ENCODE measurements at places on chromosomes 12 and 14.
A peak's percentile ranks its signal among the peaks of the same experiment; 100 is the strongest.

GRCh38 chr12:115308918-115309317 is 624.9 kb upstream of the TBX3 start:
- DNase-seq: no peak

DNA sequence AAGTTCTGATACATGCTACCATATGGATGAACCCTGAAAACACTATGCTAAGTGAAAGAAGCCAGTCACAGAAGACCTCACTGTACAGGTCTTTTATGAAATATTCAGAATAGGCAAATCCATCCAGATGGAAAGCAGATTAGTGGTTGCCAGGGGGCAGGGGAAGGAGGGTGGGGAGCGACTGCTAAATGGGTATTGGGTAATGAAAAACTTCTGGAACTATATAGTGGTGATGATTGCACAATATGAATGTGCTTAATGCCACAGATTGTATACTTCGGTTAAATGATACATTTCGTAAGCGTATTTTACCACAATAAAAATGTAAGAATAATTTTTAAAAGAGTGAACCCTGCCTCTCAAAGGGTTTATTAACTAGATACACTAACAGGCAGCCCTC is 11.8 kb upstream of the KSR2 start:
- no peak for DNase-seq

GRCh38 chr12:6644903-6645302 is 2.3 kb downstream of the ACRBP start:
- DNase-seq: no peak

DNA sequence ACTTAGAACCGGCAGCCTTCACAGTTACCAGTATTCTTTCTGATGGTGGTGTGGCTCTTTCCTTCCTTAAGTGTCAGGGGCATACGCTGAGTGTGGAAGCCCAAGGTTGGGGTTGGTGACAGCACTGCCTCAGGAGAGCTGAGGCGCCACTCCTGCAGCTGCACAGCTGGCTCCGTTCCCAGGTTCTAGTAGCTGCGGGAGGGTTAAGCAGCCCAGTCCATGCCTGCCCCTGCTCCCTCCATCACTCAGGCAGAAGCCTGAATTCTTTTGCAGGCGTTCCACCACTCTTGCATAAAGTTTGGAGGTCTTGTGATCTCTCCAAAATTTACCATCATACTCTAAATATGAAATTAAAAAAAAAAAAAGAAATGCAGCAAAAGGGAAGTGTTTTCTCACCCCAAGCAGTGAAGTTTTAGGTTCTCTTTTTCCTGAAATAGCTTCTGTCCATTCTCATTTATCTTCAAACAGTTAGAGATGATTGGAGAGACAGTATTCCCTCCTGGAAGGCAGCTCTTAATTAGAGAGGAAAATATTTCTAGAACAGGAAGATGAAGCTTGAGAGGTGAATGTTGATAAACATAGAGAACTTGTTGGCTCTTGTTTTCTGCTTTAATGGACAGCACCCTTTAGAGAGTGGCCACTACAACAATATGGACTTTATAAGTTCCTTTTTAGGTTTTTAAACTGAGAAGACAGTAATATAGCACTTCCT is 136.1 kb downstream of the FGD4 start:
- DNase-seq: peak; percentile 55

DNA sequence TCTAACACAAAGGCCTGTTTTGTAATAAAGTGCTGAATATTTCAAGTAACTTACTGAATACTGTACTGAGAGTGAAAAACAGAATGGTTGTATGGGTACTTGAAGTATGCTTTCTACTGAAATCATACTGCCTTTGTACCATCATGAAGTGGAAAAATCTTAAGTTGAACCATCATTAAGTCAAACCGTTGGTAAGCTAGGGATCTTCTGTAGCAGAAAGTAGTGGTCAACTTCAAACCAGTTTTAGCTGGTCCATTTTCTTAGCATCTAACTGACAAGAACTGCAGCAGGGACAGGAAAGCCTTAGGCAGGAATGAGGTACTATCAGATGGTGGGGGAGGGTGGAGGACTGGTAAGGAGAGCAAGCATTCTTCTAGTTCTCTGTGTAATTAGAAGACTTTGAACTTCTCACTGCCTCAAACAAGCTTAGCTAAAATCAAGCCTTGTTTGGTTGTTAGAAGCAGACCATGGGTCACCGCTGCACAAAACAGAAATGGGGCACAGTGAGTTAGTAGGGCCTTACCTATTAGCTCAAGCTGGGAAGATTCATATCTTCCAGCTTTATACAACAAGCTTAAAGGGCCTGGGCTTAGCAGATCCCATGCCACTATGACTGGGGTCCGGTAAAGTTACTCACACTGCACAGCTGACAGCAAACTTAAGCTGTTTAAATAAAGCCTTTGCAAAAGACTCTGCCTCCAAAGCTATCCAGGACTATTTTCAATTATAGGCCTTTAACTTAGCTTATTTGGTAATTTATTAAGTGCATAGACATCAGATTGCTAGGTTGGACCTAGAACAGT is 73.8 kb downstream of the ACADS start:
- no peak for DNase-seq

- DNase-seq: no peak
Observed at GRCh38 chr12:90801776-90802175, 153.2 kb downstream of the CCER1 start.

DNA sequence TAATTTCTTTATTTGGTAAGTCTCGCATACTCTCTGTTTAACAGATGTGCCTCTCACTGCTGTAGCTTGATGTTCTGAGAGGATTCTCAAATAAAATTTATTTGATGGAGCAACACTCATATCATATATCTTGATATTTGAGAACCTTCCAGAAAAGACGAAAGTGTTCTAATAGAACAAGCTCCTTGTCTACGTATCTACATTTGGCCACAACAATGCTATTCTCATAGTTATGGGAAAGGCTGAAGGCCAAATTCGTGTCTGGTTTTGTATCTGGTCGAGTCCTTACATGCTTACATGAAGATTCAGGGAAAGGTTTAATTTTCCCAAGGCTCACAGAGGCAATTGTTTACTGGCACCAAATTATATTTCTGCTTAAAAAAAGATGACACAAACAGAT is 186.7 kb upstream of the SLC38A2 start:
- DNase-seq: no peak

DNA sequence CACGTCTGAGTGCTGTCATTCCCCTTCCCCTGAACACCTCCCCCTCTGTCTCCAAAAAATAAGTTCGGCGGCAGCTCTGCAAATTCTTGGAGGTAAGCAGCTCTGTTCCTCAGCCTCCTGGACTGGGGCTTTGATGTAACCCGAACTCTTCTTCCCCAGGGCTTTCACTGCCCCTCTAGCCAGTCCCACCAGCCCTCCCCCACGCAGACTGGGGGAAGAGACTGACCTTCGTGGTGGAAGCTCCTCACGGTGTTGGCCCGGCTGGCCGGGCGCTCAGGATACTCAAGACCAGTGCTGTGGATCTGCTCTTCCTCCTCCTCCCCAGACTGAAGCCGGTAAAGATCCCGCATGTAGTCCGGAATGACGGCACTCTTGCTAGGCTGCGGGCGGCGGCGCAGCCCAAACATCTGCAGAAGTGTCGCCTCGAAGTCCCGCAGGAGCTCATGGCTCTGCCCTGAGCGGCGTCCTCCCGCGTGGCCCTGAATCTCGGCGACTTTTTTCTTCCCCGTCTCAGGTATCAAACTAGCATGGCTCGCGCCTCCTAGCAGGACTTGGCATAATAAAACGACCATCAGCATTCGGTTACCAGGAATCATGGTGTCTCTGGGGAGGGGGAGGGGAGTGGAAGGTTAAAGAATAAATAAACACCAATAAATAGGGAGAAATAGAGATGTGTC is 4.9 kb downstream of the BMP4 start:
- DNase-seq: no peak

DNA sequence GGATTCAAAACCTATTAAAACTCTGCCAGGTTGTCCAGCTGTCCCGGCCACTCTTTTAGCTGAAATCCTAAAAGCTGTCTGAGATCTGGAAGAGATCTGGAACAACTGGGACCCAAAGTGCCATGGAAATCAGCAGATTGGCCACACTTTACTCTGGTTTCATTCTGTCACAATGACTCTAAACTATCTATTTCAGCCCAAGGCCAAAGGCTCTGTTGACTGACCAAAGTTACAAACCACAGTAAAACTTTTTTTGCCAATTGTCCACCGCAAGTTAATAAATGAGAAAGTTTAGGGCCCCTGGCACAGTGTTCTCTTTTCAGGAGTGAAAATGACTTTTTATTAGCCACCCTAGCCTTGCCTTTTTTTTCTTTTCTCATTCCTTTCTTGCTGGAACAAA is 113.4 kb upstream of the CPM start:
- no peak for DNase-seq

DNA sequence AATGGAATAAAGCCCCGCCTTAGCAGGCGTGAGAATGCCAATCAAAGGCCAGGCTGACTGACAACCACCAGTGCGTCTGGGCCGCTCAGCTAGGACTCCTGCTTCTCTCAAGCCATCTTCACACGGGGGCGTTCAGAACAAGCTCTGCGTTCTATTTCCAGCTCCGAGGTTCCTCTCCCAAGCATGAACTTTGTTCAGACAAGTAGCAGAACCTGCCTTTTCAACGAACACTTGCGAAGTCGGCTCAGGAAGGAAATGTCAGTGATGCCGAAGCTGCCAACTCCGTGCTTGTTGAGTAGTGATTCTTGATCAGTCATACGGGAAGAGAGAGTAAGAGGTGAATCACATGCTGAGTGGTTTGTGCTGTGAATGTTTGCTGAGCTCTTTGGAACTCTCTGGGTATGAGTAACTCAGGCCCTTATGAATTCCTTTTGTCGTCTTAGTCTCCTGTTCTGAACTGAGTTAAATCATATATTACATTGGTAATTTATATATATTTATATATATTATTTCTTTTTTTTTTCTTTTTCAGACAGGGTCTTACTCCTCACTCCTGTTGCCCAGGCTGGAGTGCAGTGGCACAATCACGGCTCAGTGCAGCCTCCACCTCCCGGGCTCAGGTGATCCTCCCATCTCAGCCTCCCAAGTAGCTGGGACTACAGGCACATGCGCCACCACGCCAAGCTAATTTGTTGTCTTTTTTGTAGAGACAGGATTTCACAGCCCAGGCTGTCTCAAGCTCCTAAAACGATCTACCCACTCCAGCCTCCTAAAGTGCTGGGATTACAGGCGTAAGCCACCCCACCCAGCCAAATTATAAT is 29.4 kb upstream of the BCL7A start:
- DNase-seq: no peak

DNA sequence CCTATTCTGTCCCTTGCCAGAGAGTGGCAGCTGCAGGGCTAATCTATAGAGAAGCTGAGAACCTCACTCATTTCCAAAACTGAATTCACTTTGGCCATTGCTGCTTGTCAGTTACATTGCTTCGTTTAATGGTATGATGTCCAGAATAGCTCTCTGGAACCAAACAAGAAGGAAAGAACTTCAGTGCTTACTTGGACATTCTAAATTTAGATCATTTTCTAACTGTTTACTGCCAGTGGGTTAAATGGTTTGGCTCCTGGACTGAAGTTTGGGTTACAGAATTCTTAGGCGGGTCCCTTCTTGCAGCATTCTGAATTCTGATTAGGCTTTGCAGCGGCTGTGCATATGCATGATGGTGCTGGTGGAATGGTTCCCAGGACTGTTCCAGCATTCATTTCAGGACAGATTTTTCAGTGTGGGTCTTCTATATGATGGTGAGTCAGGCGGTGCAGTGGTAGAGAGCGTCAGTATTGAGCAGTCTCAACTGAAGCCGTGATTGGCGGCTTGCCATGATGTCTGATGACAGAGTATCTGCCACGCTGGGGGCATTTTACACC is 148.7 kb downstream of the DYRK2 start:
- DNase-seq: no peak

- DNase-seq: no peak
Observed at GRCh38 chr14:102928412-102929240, 6.2 kb downstream of the AMN start.

DNA sequence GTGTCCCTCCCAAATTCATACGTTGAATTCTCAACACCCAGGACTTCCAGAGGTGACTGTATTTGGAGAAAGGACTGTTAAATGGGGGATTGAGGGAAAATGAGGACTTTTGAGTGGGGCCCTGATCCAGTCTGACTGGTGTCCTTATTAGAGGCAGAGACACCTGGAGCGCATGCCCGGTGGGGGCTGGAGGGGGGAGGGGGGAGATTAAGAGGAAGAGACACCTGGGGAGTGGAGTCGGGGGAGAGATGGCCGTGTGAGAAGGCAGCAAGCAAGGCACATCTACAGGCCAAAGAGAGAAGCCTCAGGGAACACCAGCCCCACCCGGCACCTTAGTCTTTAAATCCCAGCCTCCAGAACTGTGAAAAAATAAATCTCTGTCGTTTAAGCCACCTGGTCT is 209.7 kb downstream of the SLC41A2 start:
- no peak for DNase-seq

DNA sequence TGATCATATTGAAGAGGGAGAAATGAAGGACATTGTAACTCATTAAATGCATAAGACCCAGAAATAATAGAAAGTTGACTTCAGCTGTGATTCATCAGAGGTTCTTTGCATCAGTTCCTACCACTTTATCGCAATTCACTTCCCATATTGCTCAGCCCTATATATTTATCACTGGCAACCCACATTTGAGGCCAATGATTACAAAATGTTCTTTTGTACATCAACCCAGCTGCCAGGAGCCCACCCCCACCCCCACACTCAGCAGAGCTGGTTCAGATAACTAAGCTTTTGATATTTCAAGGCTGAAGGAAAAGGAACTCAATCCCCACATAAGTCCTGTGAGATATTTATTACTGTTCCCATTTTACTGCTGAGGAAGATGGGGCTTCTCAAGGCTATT is 51.2 kb upstream of the TMPO start:
- no peak for DNase-seq

GRCh38 chr12:69688021-69688420 is 11.1 kb downstream of the BEST3 start:
- no peak for DNase-seq

DNA sequence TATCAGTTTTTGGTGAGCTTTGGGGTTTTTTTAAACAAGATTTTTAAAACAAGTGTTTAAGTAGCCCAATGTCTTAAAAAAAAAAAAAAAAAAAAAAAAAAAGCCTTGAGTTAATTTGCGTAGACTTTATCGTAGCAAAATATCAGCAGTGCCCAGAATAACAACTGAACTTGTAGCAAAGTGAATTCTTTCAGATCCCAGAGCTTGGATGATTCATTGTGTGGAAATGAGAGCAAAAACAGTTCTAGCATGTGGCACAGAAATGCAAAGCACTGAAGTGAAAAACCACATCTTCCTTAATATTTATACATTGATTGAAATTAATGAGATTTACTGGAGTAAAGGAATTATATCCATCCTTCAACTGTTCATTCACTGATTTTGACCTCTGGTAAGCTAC is 258.1 kb downstream of the EGLN3 start:
- no peak for DNase-seq

GRCh38 chr14:68495101-68496039 is 297.5 kb downstream of the ZFP36L1 start:
- no peak for DNase-seq

DNA sequence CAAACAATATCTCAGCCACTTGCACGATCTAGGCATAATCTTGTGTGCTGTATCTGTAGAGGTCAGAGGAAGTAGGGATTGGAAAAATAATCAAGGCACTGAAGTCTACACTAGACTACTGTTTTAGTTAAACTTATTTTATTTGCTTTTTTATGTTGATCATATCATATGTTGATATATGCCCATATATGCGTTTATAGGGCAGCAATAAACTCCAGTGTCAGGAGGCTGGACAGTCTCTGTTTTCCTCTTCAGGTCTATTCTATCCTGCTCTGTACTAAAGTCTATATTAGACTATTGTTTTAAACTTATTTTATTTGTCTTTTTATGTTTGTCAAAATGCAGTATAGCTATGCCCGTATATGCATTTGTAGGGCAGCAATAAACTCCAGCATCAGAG is 47.9 kb upstream of the OR4E1 start:
- no peak for DNase-seq

GRCh38 chr14:105102361-105102870 is 37.2 kb upstream of the GPR132 start:
- DNase-seq: no peak
